Activated T-helper 2 cell treated with anti-CD3 and anti-CD28 coated beads, Interferon-gamma antibody, Interleukin-2, Interleukin-4, amounts not matched to agents 10 μg/mL and 5 μg/mL and 100 μg/mL, durations not matched to agents 14 hours and 24 hours and 36 hours (primary cell): ENCODE measurements at places on chromosomes 7 and 10.

DNA sequence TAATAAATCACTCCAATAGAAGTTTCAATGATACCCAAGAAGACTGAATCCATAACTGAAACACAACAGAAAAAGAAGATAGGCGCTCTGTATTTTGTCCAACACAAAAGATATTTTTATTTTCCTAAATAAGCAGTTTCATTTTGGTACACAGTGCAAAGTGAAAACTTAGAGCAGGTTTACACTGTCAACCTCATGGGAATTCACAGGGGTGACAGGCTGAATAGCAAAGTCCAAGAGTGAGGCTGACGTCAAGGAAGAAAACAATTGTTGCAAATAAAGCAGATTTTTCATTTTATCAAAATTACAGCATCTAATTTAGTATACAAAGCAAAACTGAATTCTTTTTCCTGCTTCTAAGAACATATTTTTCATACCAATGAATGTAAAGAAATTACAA, 28.6 kb downstream of the NAMPT start:
- no peak for DNase-seq
- H3K4me1 ChIP-seq: peaks cover 55% of the 10 kb centered on the region
- no peaks in the 10 kb centered on the region for H3K27me3 ChIP-seq
- no peak overlapping the region for H3K27ac ChIP-seq
- peaks cover 98% of the 10 kb centered on the region for H3K36me3 ChIP-seq
- no peak overlapping the region for H3K4me3 ChIP-seq

DNA sequence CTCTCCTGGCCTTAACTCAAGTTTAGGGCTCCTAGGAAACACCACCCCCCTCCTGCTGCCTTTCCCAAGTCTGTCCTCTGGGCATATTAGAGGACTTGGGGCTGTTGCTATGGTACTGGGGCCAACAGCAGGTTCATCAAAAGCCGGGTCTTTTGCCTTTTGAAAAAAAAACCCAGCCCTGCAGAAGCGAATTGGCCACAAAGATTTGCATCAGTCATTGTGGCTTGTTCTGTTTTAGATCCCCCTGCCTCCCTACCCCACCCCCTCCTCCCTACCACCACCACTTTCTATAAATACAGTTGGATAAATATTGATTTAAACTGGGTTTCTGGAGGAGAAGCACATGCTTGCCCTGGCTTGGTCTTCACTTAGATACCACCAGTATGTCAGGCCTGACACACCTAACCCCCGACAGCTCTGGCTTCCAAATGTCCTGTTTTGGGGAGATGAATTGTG, 7.0 kb downstream of the MXI1 start:
- H3K27ac ChIP-seq: no peak overlapping the region
- DNase-seq: no peak
- peaks cover 10% of the 10 kb centered on the region for H3K36me3 ChIP-seq

DNA sequence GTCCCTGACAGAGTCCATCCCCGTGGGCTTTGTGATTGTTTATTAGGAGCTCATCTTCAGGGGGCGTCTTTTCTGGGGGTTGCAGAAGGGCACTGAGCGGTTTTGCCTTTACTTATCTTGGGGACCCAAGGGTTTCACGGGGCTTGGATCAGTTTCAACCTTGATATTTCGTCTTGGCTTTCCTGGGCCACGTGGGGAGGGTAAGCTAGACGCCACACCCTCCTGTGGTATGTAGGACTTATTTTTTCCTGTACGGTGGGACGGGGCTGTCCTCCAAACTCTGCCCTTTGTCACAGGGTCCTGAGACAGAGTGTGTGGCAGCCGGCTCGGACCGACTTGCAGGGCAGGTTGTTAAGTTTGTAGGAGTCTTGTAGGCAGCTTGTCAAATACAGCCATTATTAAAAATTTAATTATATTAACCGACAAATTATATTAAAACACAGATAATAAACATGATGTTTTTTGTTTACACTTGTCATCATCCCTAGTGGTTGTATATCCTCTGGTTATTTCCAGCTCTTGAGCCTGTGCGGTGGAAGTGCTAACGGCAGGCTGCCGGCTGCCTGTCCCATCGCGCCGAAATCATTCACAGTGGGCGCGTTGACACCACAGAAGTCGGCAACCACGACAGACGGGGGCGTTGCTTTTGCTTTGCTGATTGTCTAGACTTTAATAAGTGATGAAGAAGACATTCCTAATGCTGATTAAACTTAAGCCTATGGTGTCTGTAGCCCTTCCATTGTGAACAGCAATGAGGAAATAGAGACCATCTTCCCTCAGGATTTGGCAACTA, 193.2 kb downstream of the DNAJB6 start:
- H3K4me3 ChIP-seq: no peak overlapping the region
- H3K27ac ChIP-seq: no peak overlapping the region
- H3K4me1 ChIP-seq: no peaks in the 10 kb centered on the region
- no peaks in the 10 kb centered on the region for H3K36me3 ChIP-seq

- H3K4me1 ChIP-seq: no peaks in the 10 kb centered on the region
- no peak for DNase-seq
- no peak overlapping the region for H3K4me3 ChIP-seq
- no peaks in the 10 kb centered on the region for H3K36me3 ChIP-seq
- peaks cover 3% of the 10 kb centered on the region for H3K27me3 ChIP-seq
Observed at GRCh38 chr10:27611236-27611635, 107.1 kb downstream of the RAB18 start.

DNA sequence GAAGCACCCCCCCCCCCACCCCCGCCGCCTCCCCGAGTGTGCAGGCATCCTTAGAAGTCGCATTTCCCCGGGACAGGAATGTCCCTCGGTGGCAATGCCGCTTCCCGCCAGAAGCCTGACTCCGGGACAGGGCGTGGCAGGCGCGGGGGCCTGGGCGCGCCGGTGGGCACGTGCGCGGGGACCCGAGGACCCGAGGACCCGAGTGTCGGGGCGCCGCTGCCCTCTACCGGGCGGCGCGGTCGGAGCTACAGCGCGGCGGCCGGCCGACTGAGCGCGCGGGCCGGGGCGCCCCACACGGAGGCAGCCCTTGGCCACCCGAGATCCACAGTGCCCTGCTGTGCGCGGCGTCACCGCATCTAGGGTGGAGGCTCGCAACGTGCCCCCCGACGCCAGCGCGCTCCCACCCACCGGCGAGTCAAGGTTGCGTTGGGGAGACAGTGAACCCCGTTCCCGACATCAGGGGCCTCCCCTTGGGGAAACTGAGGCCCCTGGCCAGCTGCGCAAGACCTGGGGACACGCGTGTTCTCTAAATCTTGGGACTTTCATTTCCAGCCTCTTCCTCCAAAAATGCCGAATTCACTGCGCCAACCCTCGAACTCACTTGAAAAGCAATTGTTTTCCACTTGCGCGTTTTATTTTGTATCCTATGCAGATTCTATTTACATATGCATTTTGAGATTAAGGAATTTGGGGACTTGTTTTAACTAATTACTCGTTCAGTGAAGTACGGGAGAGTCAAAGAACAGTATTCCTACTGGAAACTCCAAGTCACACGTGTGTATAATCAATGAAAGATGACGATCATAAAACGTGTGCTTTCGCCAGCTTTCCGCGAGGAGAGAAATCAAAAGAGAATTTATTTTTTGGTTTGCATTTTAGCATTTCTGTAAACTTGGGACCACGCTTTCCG, 3.1 kb upstream of the CUX1 start:
- peak overlapping the region; percentile 83 for H3K4me3 ChIP-seq
- H3K27ac ChIP-seq: peak overlapping the region; percentile 76
- peak; percentile 47 for DNase-seq
- H3K4me1 ChIP-seq: peaks cover 13% of the 10 kb centered on the region
- H3K27me3 ChIP-seq: peaks cover 28% of the 10 kb centered on the region
- H3K36me3 ChIP-seq: peaks cover 11% of the 10 kb centered on the region

DNA sequence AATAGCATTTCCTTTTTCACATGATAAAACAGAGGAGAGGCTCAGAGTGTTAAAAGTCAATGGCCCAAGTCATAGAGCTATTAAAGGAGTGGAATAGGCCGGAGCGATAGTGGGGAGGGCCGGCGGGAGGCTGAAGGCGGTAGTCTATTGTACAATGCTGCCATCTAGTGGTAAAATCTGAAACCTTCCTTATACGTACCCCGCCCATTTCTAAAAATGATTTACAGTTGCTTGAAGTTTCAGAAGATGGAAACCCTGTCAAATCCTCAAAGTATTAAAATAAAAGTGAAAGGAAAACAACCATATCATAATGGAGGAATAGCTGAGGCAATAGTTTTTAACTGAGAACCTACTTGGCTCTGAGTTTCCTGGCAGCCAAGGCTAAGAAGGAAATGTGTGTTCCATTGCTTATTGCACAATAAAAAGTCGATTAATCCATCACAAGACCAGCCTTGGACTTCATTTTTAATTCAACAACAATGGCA, 209.1 kb downstream of the CCSER2 start:
- DNase-seq: no peak
- H3K4me3 ChIP-seq: no peak overlapping the region
- no peaks in the 10 kb centered on the region for H3K36me3 ChIP-seq

DNA sequence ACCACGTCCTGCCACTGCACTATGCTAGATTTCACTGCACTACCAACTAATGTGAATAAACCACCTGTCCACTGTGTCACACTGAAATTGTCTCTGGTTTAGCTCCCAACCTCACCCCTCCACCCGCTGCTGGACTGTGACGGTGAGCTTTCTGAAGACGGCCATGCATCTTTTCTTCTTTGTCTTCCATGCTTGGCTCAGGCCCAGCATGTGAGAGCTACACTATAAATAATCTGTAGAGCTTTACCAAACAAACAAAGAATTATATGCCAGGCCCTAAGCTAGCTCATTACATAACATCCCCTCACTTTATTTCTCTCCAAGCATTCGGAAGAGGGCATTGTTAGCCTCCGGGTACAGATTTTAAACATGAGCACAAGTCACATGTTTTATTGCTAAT, 633.2 kb downstream of the TNS3 start:
- H3K4me1 ChIP-seq: no peaks in the 10 kb centered on the region
- no peaks in the 10 kb centered on the region for H3K27me3 ChIP-seq
- no peak overlapping the region for H3K4me3 ChIP-seq
- no peak for DNase-seq
- H3K36me3 ChIP-seq: no peaks in the 10 kb centered on the region
- no peak overlapping the region for H3K27ac ChIP-seq
